ENCODE measurements at places on chromosomes 3 and 15.

GRCh38 chr3:130423064-130423463 is 77.6 kb downstream of the COL6A5 start:
- DNase-seq = no peak

GRCh38 chr15:60591496-60592370 is 112.8 kb upstream of the ICE2 start:
- no peak for DNase-seq

DNA sequence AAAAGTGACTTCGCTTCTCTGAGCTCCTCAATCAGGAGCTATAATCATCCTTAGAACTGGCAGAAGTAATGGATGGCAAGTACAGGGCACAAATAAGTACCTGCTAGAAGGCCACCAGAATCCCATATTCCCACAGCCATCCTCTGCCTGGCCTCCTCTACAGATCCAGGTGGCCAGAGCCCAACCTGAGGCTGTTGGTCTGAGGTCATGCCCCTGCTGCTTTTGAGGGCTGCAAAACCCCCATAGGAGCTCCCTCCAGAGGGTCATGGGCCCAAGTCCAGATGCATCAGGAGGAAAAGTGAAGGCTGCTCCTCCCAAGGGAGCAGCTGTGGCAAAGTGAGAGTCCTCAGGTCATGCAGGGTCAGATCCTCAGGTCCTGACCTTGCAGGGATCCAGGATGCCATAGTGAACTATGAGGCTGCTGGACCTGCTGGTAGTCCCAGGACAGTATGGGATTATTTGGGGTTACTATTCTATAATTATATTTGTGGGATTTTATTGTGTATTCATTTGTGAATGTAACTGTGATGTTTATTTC is 3.0 kb upstream of the PLCD1 start:
- DNase-seq = no peak

GRCh38 chr3:46655271-46655670 is 38.2 kb downstream of the ALS2CL start:
- no peak for DNase-seq

GRCh38 chr15:75178171-75178937 is 23.3 kb upstream of the C15orf39 start:
- no peak for DNase-seq

- no peak for DNase-seq
These were observed 113.1 kb downstream of the NSMCE3 start for GRCh38 chr15:29156521-29156920.

- DNase-seq = no peak
These were observed 7.8 kb upstream of the RFC4 start for GRCh38 chr3:186814100-186814499.

- DNase-seq = no peak
These were observed 246.7 kb upstream of the CBLB start for GRCh38 chr3:106115557-106115956.

DNA sequence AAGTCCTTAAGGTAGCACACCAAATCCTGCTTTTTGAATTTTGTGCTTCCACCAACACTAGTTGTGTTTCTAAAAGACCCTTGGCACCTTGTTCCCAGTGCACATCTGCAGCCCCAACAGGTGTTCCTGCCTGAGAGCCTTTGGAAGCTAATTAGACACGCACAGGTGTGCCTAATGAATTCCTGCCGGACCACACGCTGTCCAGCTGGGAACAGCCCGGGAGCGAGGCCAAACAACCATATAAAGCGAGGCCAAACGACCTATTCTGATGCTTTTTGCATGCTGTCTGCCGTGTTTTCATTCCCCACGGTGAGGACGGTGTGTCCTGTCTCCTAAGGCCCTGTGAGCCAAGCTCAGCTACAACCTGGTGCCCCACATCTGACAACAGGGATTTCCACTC is 99.5 kb downstream of the ATG7 start:
- DNase-seq = no peak

GRCh38 chr15:29731865-29732264 is 90.4 kb downstream of the TJP1 start:
- no peak for DNase-seq

- no peak for DNase-seq
These were observed 7.5 kb upstream of the DNAAF4 start for GRCh38 chr15:55515491-55515890.

DNA sequence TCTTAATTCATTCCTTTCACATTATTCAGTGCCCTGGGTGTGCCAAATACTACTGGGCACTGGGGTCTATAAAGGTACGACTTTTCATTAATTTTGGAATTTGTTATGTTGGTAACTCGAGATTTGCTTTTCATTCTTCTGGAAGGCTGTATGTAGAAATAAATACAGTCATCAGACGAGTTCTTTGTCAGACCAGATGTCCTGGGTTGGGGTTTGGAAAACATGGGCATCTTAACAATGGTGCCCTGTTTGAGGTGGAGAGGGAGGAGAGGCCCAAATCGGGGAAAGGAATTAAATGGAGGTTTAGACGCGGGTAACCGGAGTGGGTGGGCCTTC is 662 bp upstream of the GLCE start:
- no peak for DNase-seq

DNA sequence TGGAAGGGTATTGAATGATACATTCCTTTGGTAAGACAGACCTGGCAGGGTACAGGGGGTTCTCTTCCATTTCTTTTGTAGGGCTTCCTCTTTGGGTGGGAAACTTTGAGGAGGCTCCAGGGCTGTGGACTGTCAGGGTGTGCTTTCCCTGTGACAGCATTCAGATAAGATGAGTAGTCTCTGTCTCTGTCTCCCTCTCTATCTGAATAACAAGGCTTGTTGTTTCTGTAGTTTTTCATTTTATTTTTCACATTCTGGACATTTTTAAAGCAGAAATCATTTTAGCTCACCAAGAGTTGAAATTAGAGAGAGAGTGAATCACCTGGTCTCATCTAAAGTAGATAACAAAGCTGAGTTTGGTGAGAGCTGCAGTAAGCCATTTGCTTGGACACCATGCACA is 100.8 kb upstream of the TPM1 start:
- DNase-seq = no peak

DNA sequence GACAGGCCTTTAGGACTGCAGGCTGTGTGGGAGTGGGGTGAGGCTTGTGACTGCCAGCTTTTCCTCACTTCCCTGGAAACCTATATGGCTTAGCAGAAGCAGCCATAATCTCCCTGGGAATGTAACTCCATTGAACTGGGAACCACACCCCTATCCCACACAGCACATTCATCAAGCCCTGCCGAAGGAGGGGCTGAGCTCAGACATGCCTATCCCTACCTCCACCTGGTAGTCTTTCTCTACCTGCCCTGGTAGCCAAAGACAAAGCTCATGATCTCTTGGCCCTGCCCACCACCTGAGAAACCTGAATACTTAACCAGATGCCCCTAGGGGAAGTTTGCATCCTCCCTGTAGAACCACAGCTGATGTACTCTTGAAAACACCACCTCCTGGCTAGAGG is 219.8 kb downstream of the UNC13C start:
- no peak for DNase-seq

- no peak for DNase-seq
These were observed 4.3 kb upstream of the TIPARP start for GRCh38 chr3:156670077-156670476.

GRCh38 chr15:65408324-65409035 is 14.3 kb downstream of the IGDCC4 start:
- no peak for DNase-seq

DNA sequence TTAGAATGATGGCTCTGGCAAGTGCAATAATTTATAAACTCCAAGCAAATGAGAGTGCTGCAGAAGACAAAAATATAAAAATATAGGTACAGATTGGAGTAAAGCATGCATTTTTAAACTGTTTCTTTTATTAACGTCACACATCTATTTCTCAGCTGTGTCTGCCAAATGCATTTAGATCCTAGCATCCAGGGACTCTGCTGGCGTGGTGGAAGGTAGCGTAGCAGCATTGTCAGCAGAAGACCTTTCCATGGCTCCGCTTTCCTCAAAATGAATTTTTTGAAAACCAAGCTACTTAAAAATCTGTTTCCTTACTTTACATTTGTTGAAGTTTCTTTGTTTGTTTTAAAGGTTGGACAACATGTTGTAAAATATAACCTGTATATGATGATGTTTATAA is 16.3 kb upstream of the ATP10A start:
- no peak for DNase-seq

- DNase-seq = no peak
These were observed 15.1 kb downstream of the KIF9 start for GRCh38 chr3:47267490-47267824.

GRCh38 chr3:151962912-151963311 is 89.5 kb downstream of the SUCNR1 start:
- no peak for DNase-seq

GRCh38 chr15:65818927-65819562 is 27.0 kb upstream of the DENND4A start:
- DNase-seq = no peak

GRCh38 chr15:77219841-77220240 is 148.9 kb upstream of the TSPAN3 start:
- DNase-seq = no peak

GRCh38 chr3:193605876-193606275 is 12.9 kb downstream of the OPA1 start:
- peak; percentile 80 for DNase-seq

DNA sequence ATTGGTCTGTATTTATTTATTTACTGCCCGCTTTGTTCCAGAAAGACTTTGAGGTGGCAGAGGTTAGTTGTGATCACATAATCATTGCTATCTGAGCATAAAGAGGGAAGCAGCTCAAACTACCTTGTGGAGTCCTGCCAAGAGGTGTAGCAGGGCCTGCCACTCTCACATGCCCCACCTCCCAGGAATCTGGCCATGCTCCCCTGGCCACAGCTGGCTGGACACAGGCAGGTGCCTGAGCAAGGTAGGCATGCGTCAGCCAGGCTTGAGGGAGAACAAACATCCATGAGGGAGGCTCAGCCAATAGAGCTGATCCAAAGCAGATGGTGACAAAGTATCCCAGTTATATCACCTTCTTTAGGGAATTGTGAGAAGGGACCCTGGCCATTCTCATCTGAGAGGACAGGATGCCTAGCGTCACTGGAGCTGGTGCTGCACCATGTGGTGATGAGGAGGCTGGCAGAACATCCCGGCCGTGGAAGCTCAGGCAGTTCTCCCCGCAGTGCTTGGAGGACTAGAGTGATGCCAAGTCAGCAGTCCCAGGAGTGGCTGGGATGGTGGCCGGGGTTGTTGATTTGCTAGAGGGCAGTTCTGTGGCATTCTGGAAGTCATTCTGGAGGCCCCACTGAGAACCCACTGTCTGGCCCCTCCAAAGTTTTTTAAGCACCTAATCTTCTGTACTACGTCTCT is 6.8 kb upstream of the POLG start:
- DNase-seq = no peak

GRCh38 chr3:28547677-28548076 is 199.1 kb upstream of the AZI2 start:
- no peak for DNase-seq

- no peak for DNase-seq
These were observed 393.5 kb upstream of the TPRG1 start for GRCh38 chr3:188778091-188778852.

- no peak for DNase-seq
These were observed 151.9 kb upstream of the ARPP21 start for GRCh38 chr3:35487376-35487775.
